ENCODE measurements at places on chromosomes 5 and 9. TPM values are rescaled to one million over a fixed set of nuclear protein-coding genes. Genes with fewer than 3 reads are reported as not detected.

Gene LCN9
- not detected for total RNA-seq

Gene ZDHHC11B
- total RNA-seq, result not detected

Gene GABRA6
- total RNA-seq, result not detected

DNA sequence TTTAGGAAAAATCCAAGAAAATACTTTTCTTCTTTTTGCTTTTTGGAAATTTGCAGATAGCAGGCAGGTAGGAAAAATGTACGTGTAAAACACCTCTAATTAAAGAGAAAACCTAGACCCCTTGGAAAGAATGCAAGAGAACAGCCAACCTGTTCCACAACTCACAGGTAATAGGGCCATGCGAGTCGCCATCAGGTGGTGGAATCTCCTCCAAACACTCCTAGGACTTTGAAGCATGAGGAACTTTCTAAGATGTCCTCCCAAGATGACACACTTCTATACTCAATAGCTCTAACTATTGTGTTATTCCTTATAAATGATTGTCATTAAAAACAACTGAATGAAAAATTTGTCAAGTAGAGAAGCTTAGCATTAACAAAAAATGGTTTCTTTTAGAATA is 174.0 kb downstream of the TMC1 start:
- no peak for DNase-seq

- DNase-seq, result no peak
Measured at GRCh38 chr9:126294331-126295081, 32.1 kb upstream of the MVB12B start.

DNA sequence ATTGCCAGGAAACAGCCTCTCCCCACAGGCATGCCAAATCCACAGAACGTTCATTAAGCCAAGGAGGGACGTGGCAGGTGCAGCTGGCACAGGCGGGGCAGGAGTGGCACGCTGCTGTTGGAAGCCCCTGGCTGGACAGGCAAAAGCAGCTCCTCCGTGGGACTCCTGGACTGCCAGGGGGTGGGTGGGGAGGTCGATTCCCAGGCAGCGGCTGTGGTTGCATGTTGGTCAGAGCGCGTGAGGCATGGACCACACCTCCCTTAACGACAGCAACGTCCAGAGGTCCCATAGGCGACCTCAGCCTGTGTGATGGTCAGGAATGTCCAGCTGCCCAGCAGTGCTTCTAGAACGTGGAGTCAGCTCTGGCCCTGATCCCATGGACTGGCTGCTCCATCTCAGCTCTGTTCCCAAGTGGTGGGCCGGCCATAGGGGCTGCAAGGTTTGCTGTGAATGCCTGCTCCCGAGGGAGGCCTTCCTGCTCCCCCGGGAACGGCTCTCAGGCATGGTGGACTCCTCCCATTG is 6.9 kb downstream of the SLC6A19 start:
- no peak for DNase-seq

DNA sequence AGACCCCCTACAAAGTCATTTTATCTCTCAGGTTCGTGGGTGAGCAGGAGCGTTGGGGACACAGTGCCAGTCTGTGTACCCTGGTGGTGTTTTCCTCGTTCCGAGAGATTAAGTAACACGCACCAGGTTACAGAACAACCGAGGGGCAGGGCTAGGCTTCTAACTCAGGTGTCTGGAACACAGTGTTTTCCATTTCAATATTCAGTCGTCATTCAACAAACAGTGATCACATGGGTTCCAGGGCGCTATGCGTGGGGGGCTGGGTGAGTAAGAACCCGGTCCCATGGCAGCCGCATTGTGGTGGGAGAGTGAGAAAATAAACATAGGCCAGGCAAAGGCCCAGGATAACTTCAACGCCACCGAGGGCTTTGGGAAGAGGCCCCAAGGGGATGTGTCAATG is 55.9 kb upstream of the RNU6ATAC start:
- DNase-seq, result no peak

GRCh38 chr5:92694067-92694466 is 887.0 kb downstream of the NR2F1-AS1 start:
- no peak for DNase-seq
